CD4-positive, alpha-beta T cell (primary cell): ENCODE measurements at places on chromosomes 2 and 18. TPM values are rescaled to one million over a fixed set of nuclear protein-coding genes. Genes with fewer than 3 reads are reported as not detected.

GRCh38 chr2:139773720-139774277, 993.6 kb upstream of the NXPH2 start:
- H3K27ac ChIP-seq: no peak overlapping the region
- no peaks in the 10 kb centered on the region for H3K27me3 ChIP-seq
- H3K4me1 ChIP-seq: no peaks in the 10 kb centered on the region

DNA sequence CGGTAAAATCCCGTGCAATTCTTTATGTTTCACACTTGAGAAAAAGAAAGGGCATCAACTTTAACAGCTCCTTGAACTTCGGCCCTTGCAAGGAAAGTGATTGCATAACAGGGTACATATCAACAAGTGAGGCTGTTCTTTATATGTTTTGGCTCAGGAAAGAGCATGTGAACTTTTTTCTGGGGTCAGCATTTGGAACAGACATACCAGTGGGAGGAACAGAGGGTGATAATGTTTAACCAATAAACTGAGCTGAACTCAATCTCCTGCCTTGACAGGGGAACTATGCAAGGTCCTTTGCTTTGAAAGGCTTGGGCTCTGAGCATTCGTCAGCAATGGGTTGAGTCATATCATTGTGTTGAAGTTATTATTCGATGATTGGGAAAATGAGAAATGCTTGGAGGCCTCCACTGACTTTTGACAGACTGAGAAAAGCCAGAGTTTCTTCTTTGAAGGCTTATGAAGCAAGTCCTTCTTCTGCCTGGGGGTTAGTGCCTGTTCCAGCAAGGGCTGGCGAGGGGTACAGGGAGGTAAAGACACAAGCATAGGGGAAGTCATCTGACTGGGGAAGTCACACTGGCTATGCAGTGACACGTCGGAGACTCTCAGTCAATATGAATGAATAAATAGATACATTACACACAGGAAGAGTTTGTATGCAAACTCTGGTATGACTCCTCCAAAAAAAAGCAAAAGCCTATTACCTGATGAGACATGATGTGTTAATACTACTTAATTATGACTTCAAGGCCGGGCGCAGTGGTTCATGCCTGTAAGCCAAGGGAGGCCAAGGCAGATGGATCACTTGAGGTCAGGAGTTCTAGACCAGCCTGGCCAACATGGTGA, 57.2 kb downstream of the CYB5A start:
- H3K27me3 ChIP-seq: no peaks in the 10 kb centered on the region
- no peaks in the 10 kb centered on the region for H3K4me1 ChIP-seq
- H3K27ac ChIP-seq: no peak overlapping the region
- H3K4me3 ChIP-seq: no peak overlapping the region
- no peak for DNase-seq

DNA sequence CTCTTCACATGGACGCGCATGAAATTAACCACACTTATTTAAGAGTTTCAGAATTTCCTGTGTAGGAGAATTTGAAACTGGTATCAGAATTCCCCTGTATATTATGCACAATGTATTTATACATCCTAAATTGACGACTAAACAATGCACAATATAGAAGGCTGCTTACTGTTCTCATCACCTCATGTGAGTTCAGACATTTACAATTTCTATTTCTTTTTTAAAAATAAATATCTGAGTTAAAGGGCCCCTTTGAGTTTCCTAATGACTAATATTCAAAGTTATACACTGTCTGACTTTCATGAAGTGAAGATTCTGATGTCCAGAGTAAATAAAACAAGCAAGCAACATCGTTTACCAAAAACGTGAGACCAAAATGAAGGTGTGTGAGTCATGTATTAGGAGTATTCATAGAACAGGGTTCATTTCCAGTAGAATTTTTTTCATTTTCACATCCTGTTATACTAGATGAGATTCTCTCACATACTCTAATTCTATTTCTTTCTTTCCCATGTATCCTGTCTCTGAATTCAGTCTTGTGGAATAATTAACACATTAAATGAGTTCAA, 406.2 kb downstream of the NUP35 start:
- no peak overlapping the region for H3K27ac ChIP-seq
- H3K4me1 ChIP-seq: no peaks in the 10 kb centered on the region
- H3K27me3 ChIP-seq: no peaks in the 10 kb centered on the region
- H3K36me3 ChIP-seq: no peaks in the 10 kb centered on the region

- H3K27me3 ChIP-seq: peaks cover 65% of the 10 kb centered on the region
- H3K27ac ChIP-seq: no peak within 1 kb of the TSS
- no peaks in the 10 kb centered on the region for H3K36me3 ChIP-seq
- no peak for DNase-seq
Measured at GRCh38 chr2:98346311-98347236, at the start of gene CNGA3. Gene CNGA3 (plus strand): TSS chr2:98346456. CDS start chr2:98369976, 23,520 bp downstream.

- H3K4me3 ChIP-seq: no peak overlapping the region
- no peak for DNase-seq
- H3K4me1 ChIP-seq: no peaks in the 10 kb centered on the region
- H3K27me3 ChIP-seq: no peaks in the 10 kb centered on the region
- no peaks in the 10 kb centered on the region for H3K36me3 ChIP-seq
Measured at GRCh38 chr2:205754285-205754923, 72.1 kb downstream of the NRP2 start.

GRCh38 chr2:30231996-30232800, 864 bp downstream of the LBH start:
- peak overlapping the region; percentile 69 for H3K27ac ChIP-seq
- H3K4me1 ChIP-seq: peaks cover 58% of the 10 kb centered on the region
- peaks cover 31% of the 10 kb centered on the region for H3K36me3 ChIP-seq

DNA sequence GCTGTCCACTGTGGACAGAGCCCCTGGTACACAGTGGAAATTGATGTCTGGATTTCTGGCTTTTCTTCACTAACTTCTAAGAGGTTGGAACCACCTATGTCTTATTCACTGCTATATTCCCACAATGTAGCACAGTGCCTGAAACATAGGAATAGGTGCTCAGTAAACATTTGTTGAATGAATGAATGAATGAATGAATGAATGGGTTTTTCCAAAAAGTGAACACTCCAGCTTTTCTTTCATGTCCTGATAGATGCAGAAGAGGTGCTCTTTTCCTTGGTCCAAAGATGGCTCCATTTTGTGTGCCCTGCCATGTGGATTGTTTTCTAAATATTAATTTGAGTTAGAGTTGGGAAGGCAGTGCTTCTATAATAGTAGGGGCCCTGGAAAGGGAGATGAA, 124.1 kb downstream of the SP3 start:
- DNase-seq: no peak
- no peak overlapping the region for H3K4me3 ChIP-seq
- H3K36me3 ChIP-seq: no peaks in the 10 kb centered on the region
- peaks cover 3% of the 10 kb centered on the region for H3K27me3 ChIP-seq

- no peak overlapping the region for H3K4me3 ChIP-seq
- H3K4me1 ChIP-seq: peaks cover 55% of the 10 kb centered on the region
- DNase-seq: no peak
- H3K27me3 ChIP-seq: no peaks in the 10 kb centered on the region
- no peak overlapping the region for H3K27ac ChIP-seq
Measured at GRCh38 chr2:101725038-101725437, 27.5 kb downstream of the MAP4K4 start.

DNA sequence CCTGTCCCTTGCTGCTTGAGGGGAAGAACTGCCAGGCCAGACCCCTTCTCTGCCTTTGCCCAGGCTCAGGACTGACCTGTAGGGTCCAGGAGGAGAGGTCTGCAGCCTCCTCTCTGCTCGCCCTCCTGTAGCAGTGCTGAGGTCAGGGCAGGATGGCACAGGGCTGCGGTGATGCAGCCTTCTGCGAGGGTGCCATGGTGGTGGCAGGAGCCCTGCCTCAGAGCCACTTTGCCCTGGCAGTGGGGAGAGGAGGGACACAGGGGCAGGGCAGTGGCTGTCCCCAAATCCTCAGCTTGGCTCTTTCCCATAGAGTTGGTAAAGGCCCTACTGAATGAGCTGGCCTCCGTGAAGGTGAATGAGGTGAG, 884 bp downstream of the PROM2 start:
- no peaks in the 10 kb centered on the region for H3K27me3 ChIP-seq
- H3K4me3 ChIP-seq: no peak overlapping the region
- DNase-seq: no peak
- H3K36me3 ChIP-seq: no peaks in the 10 kb centered on the region

- H3K27me3 ChIP-seq: no peaks in the 10 kb centered on the region
- H3K36me3 ChIP-seq: no peaks in the 10 kb centered on the region
- peaks cover 6% of the 10 kb centered on the region for H3K4me1 ChIP-seq
- H3K4me3 ChIP-seq: no peak overlapping the region
- H3K27ac ChIP-seq: no peak overlapping the region
Measured at GRCh38 chr2:105378921-105379383, 19.9 kb downstream of the FHL2 start.

DNA sequence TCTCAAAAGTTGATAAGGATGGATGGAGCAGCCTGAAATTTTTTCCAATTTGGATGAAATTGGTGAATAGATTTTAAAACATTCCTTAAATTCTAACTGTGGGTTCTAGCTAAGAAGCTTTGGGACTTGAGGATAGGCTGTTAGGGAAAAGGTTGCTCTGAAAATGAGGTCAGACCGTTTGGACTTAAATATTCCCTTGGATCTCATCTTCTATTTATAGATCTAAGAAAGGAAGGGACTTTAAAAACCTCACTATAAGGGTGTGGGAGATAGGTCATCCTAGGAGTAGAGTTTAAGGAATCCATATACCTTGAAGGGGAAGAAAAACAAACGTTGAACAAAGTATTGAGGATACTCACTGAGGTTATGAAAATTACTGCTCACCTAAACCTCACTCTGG, 17.4 kb upstream of the SNORC start:
- H3K27ac ChIP-seq: no peak overlapping the region
- no peak overlapping the region for H3K4me3 ChIP-seq
- H3K27me3 ChIP-seq: no peaks in the 10 kb centered on the region
- no peak for DNase-seq

The CDH20 gene
- 0.16 TPM for total RNA-seq

The SERPINB10 gene
- total RNA-seq: not detected

The CHST9 gene
- not detected for total RNA-seq

The C1QL2 gene
- not detected for total RNA-seq

The NTSR2 gene
- total RNA-seq: not detected
